ENCODE measurements at places on chromosomes 16 and 17.

DNA sequence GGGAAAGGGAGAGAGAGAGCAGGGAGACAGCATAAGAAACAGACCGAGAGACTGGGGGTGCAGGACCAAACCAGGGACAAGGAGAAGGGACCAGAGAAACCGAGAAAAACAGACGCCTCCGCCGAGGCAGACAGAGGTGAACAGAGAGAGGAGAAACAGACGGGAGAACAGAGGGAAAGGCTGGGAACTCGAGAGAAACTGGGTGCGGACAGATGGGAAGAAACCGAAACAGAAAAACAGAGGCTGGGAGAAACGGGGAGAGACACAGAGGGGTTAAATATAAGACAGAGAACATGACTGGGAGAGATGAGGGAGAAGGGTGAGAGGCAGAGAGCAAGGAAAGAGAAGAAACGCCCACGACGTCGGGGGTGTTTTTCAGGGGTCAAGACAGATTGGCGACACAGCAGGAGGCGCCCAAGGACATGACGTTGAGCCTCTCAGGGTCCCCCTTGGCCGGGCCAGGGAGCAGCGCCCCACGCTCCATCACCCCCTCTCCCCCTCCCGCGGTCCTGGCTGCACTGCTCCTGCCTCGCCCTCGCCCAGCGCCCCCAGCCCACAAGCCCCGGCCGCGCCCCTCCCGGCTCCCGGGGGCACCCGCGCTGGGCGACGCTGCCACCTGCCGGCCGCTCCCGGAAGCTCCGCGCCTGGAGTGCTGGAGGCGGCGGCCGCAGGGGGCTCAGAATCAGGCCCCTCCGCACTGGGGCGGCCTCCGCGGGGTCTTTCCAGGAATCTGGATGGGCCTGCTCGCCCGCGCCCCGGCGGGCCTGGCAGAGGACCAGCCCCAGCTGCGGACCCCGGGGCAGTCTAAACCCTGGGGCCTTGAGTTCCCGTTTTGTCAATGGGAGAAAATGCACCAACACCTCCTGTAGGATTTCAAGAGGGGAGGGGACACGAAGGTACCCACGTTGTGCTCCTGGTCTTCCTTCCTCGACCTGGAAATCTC, 1.3 kb upstream of the TMEM92 start:
- peak; percentile 27 for DNase-seq

DNA sequence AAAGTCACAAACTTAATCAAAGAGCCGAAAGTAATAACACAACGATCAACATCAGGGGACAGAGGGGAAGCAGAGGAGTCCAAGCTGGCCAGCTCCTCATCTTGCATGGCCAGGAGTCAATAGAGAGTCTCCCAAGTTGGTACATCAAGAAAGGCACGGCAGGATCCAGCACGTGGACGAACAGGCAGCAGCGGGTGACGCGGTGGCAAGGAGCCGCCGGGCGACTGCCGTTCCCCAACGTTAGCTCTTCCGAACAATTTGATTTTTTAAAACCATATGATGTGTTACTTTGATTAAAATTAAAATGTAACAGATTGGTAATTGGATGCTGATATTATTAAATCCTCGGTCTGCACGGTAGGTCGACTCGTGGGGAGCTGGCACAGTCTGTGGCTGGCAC, 81.8 kb upstream of the DOC2B start:
- no peak for DNase-seq

- DNase-seq = no peak
These were observed 11.3 kb upstream of the TUBG2 start for GRCh38 chr17:42647778-42648177.

DNA sequence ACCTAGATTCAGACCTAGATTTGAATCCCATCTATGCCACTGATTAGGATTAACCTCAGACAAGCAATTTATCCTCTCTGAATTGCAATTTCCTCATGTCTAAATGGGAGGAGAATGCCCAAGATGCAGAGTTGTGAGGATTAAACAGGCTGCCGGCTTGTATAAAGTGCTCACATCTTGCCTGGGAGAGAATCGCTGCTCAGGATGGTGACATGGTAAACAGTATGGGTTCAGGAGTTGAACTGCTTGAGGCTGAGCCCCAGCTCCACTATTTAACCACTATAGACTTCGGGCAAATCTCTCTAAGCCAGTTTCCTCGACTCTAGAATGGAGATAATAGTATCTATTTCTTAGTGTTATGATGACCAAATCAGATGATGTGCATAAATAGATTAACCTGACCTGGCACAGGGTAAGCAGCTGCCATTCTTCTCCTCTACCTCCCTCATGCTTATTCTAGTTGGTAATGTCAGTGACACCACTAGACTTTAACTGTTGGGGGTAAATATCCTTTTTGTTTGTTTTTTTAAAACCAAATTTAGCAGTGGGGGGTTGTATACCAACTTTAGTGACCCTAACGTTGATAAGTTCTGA, 732 bp upstream of the RPL27 start:
- no peak for DNase-seq

DNA sequence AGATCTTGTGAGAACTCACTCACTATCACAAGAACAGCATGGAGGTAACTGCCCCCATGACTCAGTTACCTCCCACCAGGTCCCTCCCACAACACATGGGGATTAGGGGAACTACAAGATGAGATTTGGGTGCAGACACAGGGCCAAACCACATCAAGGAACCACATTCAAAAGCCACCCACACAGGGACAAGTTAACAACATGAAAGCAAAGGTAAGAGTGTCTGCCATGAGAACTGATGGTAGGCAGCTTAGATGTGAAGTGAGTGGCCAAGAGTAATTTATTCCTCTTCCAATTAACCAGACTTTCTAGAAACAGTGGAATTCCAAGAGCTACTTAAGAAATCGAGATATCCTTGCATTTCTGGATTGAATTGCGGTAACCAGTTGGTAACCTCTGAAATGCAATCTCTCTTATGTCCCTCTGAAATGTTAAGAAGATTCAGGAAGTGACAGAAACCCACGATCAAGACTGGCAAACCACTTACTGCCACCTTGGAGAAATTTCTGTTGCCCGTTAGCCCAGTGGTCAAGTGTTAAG, 167.4 kb upstream of the CACNG5 start:
- DNase-seq = no peak

- no peak for DNase-seq
These were observed 39.2 kb upstream of the USP22 start for GRCh38 chr17:21082001-21082436.

DNA sequence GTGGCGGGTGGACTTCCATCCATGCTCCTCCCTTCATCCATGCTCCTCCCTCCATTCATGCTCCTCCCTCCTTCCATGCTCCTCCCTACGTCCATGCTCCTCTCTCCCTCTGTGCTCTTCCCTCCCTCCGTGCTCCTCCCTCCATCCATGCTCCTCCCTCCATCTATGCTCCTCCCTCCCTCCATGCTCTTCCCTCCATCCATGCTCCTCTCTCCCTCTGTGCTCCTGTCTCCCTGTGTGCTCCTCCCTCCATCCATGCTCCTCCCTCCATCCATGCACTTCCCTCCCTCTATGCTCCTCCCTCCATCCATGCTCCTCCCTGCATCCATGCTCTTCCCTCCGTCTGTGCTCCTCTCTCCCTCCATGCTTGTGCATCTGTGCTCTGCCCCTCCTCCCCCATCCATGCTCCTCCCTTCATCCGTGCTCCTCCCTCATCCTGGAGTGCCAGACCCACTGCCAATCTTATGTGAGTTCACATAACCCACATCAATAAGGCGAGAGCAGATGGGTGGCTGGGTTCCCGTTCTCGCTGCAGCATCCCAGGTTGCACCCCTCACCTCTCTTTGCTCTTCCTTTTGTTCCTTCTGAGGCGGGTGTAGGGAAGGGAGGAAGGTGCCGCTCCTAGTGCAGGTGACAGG, 22.8 kb downstream of the KSR1 start:
- no peak for DNase-seq

DNA sequence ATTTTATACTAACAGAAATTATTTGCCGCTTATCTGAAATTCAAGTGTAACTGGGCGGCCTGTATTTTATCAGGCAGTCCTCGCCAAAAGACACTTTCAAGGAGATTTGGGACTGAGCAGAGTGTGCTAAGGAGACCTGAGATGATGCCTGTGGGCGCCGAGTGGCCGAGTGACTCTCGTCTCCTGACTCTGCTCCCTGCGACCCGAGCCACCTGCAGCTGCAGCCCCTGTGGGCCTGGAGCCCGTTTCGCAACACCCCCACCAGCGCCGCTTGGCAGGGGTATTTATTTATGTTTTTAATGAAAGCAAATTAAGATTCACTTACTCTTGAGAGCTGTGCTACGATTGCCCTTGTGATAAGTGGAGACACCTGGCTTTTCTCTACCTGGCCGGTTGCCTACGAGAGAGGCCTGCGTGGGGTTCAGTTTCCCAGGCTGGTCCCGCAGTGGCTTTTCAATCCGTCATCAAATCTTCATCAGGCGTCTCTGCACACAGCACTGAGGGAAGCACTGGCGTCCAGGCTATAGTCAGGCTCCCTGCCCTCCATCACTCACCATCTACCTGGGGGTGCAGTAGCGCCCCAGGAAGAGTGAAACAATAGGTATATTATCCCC, 124.0 kb downstream of the SEC14L1 start:
- no peak for DNase-seq

DNA sequence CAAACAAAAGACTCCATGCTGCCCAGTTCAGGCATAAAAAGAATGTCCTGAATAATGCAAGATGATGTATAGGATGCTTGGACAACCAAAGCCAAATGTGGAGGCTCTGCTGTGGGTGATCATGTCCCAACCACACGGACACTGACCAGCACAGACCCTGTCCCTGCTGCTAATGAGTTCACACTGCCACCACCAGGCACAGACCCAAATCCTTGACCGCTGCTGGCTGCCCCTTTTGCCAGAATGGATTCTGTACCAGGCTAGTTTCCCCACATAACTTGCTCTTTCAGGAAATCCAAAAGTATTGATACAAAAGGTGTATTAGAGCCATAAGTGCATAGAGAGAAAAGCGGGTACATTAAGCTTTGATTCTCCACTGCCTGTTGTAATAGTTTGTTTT, 60.9 kb downstream of the XYLT1 start:
- no peak for DNase-seq

DNA sequence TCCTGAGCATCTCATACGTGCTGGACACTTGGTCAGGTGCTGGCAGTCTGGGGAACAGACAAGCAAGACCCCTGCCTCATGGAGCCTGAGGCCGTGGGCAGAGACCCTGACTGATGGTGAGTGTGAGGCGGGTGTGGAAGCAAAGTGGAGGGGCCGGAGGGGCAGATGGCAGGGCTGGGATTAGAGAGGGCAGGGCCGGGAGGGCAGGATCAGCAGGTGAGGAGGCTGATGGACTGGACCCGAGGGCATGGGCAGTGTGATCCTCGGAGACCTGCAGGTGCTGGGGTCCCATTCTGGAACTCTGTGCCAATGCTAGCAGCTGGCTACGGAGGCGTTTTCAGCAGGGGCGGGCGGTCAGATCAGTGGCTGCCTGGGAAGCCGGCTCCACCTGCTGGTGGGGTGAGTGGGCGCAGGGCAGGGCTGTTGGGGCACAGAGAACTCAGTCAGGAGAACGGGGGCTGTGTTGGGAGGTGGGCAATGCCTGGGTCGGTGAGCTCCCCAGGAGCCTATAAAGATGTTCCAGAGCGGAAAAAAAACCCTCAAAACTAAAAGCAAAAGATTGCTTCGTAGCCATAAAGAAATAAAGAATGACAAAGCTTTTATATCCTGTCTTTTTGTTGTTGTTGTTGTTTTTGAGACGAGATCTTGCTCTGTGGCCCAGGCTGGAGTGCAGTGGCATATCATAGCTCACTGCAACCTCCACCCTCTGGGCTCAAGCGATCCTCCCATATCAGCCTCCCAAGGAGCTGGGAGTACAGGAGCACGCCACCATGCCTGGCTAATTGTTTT, 8.9 kb upstream of the C16orf74 start:
- DNase-seq = peak; percentile 6

GRCh38 chr17:6531575-6531974, 24.8 kb downstream of the PITPNM3 start:
- no peak for DNase-seq

GRCh38 chr17:15944759-15945526, at the start of gene ADORA2B:
ADORA2B (plus strand) TSS chr17:15945130; CDS start chr17:15945249, 119 bp downstream.
- peak; percentile 48 for DNase-seq

DNA sequence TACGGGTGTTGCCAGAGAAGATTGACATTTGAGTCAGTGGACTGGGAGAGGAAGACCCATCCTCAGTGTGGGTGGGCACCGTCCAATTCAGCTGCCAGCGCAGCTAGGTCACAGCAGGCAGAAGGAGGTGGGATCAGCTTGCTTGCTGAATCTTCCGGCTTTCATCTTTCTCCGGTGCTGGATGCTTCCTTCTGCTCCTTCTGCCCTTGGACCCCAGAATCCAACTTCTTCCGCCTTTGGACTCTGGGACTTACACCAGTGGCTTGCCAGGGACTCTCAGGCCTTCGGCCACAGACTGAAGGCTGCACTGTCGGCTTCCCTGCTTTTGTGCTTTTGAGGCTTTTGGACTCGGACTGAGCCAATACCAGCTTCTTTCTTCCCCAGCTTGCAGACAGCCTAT, 46.1 kb upstream of the RPL38 start:
- DNase-seq = no peak

DNA sequence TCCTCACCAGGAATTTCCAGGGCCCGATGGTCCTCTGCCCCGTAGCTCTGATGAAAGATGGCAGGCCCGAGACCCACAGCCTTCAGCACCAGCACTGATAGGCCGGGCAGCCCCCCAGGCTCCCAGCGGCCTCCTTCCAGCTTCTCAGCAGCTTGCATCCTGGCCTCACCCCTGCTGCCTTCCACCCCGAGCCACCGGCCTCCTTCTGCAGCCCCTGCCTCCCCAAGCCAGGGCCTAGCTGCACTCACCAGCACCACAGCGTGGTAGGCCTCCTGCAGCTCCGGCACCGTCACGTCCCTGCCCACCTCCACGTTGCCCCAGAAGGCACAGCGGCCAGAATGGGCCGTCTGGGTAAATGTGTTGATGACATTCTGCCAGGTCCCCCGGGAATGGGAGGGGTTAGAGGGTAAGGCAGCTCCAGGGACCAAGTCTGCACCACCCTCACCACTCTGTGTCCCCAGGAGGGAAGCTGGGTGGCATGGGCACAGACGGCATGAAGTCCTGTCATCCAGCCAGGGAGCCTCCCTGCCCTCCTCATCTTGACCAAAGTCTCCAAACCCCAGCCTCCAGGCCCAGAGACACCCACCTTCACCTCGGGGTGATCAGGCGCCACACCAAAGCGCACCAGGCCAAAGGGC, 6.5 kb downstream of the FDXR start:
- no peak for DNase-seq

GRCh38 chr17:6671431-6671830, 19.9 kb downstream of the C17orf100 start:
- DNase-seq = no peak

GRCh38 chr17:78559749-78560368, 17.3 kb downstream of the DNAH17 start:
- no peak for DNase-seq

- no peak for DNase-seq
These were observed 13.2 kb downstream of the TOM1L2 start for GRCh38 chr17:17958982-17959381.

DNA sequence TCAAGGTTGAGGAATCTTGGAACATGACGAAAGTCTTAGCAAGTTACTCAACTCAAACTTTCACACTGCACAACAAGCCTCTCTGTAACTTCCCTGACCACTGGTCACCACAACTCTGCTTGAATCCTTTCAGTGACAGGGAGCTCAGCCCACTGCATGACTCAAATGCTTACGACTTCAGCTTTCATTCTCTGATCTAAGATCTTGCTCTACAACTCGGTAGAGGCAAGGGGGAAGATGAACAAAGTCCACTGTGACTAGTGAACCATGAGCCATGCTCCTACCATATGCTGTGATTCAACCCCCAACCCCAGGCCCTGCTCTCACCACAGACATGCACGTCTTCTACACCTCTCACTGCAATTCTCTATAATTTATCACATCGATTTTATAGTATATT, 160.9 kb downstream of the SLC39A11 start:
- no peak for DNase-seq

- no peak for DNase-seq
These were observed 46.5 kb upstream of the CDRT4 start for GRCh38 chr17:15513856-15514459.
